ENCODE measurements at places on chromosomes 1 and 21. TPM values are rescaled to one million over a fixed set of nuclear protein-coding genes. Genes with fewer than 3 reads are reported as not detected.

TRAPPC3 gene
- total RNA-seq, result 38.4 TPM

AKR7A3 gene
- 84.9 TPM for total RNA-seq

TPTE gene
- total RNA-seq, result not detected

TFF2 gene
- not detected for total RNA-seq

CALML6 gene
- 0.55 TPM for total RNA-seq

LYPD8 gene
- total RNA-seq, result not detected

CENPF gene
- total RNA-seq, result 1.8 TPM

KIRREL1 gene
- total RNA-seq, result 3.5 TPM

ABCA4 gene
- 0.71 TPM for total RNA-seq

HHIPL2 gene
- 1.6 TPM for total RNA-seq

OR2G6 gene
- total RNA-seq, result not detected

RAB7B gene
- 0.14 TPM for total RNA-seq

KIF14 gene
- 0.43 TPM for total RNA-seq

TEDDM1 gene
- total RNA-seq, result not detected

CRYBG2 gene
- not detected for total RNA-seq

MIXL1 gene
- not detected for total RNA-seq

WNT2B gene
- total RNA-seq, result 0.68 TPM

TLCD4 gene
- total RNA-seq, result 163 TPM

ERICH3 gene
- 0.06 TPM for total RNA-seq

SH3BP5L gene
- 10.7 TPM for total RNA-seq

TNFRSF9 gene
- 0.06 TPM for total RNA-seq

KCNT2 gene
- total RNA-seq, result 7.6 TPM

FALEC gene
- not detected for total RNA-seq

FCGR1A gene
- 1.3 TPM for total RNA-seq

HMCN1 gene
- 4.7 TPM for total RNA-seq

PRR9 gene
- not detected for total RNA-seq

ADORA3 gene
- 4.7 TPM for total RNA-seq

HRNR gene
- not detected for total RNA-seq

DISP3 gene
- total RNA-seq, result not detected

PSMB4 gene
- 162 TPM for total RNA-seq

OR2L13 gene
- total RNA-seq, result not detected

TAS1R1 gene
- 0.26 TPM for total RNA-seq

FAM167B gene
- total RNA-seq, result 5.6 TPM

BARHL2 gene
- not detected for total RNA-seq

ATP8B2 gene
- 1.9 TPM for total RNA-seq

C1QC gene
- 63.3 TPM for total RNA-seq

TRIM17 gene
- not detected for total RNA-seq

TRPM2 gene
- total RNA-seq, result 2.0 TPM

AMY2B gene
- 6.3 TPM for total RNA-seq

GLMN gene
- total RNA-seq, result 3.4 TPM

PGD gene
- 88.9 TPM for total RNA-seq

OR2L2 gene
- total RNA-seq, result 0.17 TPM

KCNJ15 gene
- total RNA-seq, result 1.2 TPM

MATN1 gene
- not detected for total RNA-seq

LAPTM5 gene
- 81.0 TPM for total RNA-seq

ACTA1 gene
- not detected for total RNA-seq

Measured in right lobe of liver (tissue), 6 donors.